ENCODE measurements at places on chromosomes 6 and 20.
A peak's percentile ranks its signal among the peaks of the same experiment; 100 is the strongest.

DNA sequence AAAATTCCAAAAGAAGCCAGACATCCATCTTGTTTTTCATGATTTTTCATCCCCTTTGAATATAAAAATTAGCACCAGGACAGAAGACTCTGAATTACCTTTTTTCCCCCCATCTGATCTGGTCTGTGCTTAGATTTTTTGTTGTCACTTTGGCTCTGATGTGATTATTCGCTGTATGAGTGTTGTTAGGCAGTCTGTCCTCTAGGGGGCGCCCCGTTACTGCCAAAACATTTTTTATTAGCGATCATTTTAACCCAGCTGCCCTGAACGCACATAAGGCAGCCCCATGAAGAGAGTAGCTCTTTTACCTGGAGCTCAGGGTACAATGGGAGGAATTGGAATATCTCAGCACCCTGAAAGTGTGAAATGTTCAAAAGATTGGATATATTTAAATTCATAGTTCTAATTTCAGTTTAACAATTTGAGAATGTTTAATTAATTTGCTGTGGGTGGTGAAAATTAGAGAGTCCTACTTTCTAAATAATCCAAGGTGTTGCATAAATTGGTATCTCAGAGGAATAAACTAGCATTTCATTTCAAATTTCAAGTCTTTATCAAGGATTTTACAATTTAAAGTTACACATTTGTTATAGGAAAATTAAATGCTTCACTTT lies 60.8 kb downstream of the PRPH2 start:
- DNase-seq: peak; percentile 74

DNA sequence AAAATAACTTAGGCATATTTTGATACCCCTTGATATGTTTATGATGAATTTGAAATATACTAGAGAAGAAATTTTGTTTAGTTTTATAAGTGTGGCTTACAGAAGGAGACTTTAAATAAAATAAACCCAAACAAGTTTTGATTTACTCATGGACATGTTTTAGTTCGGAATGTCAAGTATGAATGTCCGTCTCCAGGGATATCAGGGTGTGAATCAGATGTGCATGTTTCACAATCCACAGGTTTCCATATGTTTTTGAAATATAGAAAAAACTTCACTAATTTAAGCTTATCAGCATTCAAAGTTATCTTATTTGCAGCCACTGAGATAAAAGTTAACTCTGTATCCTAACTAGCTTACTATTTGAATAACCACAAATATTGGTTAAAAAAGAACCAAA lies 51.5 kb downstream of the PLCB1 start:
- no peak for DNase-seq

DNA sequence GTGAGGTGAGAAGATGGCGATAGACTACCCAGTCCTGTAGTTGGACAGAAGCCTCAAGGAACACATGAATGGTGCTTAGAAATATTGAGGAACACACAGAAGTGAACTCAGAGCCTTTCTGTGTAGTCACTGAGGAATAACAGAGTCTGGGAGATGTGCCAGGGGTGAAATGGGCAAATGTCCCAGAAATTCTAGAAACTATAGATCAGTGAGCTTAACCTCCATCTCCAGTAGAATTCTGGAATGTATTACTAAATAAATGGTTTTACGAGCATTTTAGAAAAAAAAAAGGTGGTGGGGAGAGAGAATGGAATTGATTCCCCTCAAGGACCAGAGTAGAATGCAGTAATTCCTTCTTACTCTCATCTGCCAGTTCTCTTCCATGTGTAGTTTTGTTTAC lies 380.0 kb downstream of the LMBRD1 start:
- no peak for DNase-seq

GRCh38 chr6:27757307-27757706 lies 154.9 kb downstream of the OR2B2 start:
- DNase-seq: peak; percentile 35

- DNase-seq: no peak
These were observed 45.1 kb downstream of the FRK start for GRCh38 chr6:116015561-116015960.

GRCh38 chr6:107555449-107555848 lies 65.5 kb downstream of the SOBP start:
- no peak for DNase-seq

- no peak for DNase-seq
These were observed 567.8 kb upstream of the ID4 start for GRCh38 chr6:19269341-19269898.

GRCh38 chr6:121222656-121223055 lies 111.6 kb downstream of the TBC1D32 start:
- no peak for DNase-seq

- no peak for DNase-seq
These were observed 10.7 kb upstream of the TGIF2 start for GRCh38 chr20:36562724-36563123.

- DNase-seq: no peak
These were observed 548 bp upstream of the BCAS4 start for GRCh38 chr20:50794181-50794845.

GRCh38 chr20:35886537-35886936 lies 67.8 kb downstream of the SCAND1 start:
- DNase-seq: no peak

DNA sequence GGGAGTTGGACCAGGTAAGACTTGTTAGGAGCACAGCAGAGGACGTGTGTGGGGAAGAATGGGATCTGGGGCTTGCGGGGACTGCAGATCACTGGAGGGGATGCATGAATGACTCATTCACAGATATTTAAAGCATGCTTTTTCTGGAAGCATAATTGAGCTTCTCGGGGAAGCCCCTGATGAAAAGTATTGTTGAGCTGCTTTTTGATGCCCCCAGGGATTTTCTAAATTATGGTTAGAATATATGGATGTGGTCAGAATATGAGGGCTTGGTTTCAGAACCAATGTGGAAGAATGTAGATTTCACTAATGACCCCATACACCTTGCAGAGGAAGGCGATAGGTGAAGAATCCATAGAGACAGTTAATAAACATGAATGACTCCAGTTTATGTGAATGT lies 36.1 kb downstream of the GMPR start:
- no peak for DNase-seq

- DNase-seq: no peak
These were observed 40.0 kb downstream of the MYLIP start for GRCh38 chr6:16168858-16169257.

GRCh38 chr20:62644802-62645496 lies 2.6 kb downstream of the SLCO4A1 start:
- DNase-seq: no peak

- DNase-seq: no peak
These were observed 85.2 kb downstream of the TNFAIP3 start for GRCh38 chr6:137952247-137952646.

- no peak for DNase-seq
These were observed 13.8 kb downstream of the RNASET2 start for GRCh38 chr6:166942393-166943168.

DNA sequence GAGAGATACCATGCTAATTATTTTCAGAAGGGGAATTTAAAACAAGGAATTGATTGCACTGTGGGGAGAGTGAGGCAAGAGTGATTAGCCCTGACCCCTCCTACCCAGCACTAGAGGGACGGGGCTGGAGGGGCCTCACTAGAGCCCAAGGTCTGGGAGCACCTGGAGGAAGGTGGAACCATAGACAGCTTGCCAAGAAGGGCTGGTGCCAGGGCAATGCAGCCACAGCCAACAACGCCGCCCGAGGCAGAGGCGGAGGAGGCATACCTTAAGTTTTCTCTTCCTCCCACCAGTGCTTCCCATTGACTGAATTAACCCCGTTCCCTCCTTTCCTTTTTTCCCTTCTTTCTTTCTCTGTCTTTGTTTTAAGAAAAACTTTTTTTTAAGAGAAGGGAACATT lies 40.0 kb downstream of the IYD start:
- DNase-seq: no peak

GRCh38 chr20:58708246-58708931 lies 15.8 kb downstream of the NPEPL1 start:
- no peak for DNase-seq

- no peak for DNase-seq
These were observed 17.4 kb upstream of the SDHAF4 start for GRCh38 chr6:70549327-70549726.

- DNase-seq: no peak
These were observed 108.2 kb downstream of the THBS2 start for GRCh38 chr6:169145496-169145895.

- DNase-seq: no peak
These were observed 130.5 kb upstream of the DTNBP1 start for GRCh38 chr6:15793288-15793687.

GRCh38 chr20:35648836-35649235 lies 15.9 kb downstream of the CPNE1 start:
- DNase-seq: no peak

GRCh38 chr20:33067806-33068205 lies 11.6 kb upstream of the BPIFB4 start:
- no peak for DNase-seq

GRCh38 chr6:37305841-37306425 lies 47.9 kb upstream of the RNF8 start:
- no peak for DNase-seq

GRCh38 chr6:2546901-2547300 lies 203.8 kb downstream of the MYLK4 start:
- no peak for DNase-seq

- DNase-seq: no peak
These were observed 162.6 kb downstream of the DNAH8 start for GRCh38 chr6:38877721-38878120.

DNA sequence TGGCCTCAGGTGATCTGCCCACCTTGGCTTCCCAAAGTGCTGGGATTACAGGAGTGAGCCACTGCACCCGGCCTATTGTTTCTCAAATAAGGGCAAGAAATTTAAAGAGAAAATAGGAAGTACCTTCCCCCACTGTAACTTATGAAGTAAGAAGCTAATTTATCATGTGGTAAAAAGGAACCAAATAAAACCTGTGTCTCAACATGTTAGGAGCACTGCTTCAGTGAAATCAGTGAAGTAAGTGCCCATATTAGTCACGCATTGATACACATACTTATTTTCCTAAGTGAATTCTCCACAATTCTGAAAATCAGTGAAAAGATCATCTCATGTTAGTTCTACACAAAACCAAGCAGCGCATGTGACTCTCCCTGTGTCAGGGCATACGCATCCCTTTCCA lies 14.2 kb upstream of the LPA start:
- no peak for DNase-seq

DNA sequence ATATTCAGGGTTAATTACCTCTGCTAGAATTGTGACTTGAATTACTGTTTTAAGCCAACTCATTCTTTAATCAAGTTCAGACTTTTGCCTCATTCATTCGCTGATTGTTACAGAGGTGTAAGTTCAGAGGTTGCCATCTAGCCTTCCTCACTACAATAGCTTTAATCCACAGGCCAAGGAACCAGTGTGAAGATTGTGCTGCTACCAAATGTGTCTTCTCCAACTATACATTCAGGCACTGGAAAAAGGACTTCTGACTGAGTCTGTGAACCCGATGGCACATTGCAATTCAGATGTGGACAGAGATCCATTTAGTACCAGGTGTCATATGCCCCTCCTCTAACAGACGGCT lies 111.2 kb upstream of the ADGRF1 start:
- no peak for DNase-seq

DNA sequence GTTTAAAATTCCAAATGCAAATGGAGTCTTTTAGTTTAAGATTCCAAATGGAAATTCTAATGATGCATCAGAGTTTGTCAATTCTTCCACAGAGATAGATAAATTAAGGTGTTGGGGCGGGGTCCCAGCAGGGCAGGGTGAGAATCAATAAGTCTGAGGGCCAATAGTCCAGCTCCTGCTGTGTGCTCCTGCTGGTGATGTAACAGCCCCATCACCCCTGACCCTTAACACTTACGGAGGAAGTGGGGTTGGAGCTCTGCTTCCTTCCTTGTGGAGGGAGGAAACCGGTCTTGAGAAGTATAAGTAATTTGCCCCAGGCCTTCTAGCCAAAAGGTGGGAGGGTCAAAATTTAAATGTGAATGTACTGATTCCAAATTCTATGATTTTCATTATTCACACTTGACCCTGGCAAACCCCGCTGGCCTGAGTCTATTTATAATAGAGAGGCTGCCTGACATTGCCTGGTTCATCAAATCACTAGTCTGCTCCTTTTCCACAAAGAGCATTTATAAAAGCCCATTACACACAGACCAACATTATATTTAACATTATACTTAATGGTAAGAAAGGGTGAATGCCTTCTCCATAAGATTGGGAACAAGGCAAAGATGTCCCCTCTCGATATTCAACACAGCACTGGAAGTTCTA lies 17.2 kb downstream of the ZBTB2 start:
- no peak for DNase-seq

- no peak for DNase-seq
These were observed 135.9 kb downstream of the KHDRBS2 start for GRCh38 chr6:62150048-62150663.

GRCh38 chr6:56297022-56297989 lies 49.9 kb upstream of the COL21A1 start:
- no peak for DNase-seq

DNA sequence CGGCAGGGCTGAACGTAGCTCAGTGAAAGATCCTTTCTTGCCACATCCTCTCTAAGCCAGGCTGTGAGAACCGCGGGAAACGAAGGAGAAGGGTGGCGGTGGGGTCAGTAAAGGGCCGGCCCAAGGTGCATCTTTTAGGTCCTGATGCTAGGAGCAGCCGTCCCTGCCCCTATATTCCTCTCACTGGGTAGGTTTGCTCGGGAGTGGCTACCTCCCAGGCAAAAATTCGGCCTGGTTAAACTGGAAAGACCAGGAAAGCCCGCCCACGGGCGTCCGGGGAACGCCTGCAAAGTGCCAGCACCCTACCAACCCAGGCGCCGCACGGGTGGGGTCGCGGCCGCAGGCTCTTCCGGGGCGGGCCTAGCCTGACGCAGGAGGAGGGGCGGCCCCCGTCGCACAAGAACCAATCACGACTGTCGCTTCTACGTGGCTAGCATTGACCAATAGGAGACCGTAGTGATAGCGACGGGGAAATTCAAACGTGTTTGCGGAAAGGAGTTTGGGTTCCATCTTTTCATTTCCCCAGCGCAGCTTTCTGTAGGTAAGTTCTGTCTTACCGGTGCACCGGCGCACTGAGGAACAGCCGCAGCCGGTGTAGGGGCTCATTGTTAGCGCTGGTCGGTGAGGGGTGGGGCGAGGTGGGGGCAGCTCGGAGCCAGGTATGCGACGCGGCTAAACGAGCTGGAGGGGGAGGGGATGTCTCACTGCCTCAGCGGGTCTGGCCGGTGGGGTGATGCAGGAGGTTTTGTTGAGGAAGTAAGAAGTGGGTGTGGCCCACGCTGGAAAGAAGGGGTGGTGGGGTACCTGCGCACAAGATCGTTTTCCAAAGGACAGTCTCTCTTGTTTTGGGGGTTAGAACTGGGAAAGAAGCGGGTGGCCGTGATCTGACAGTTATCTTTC lies at the start of gene TTK:
Gene TTK, plus strand, starts transcription at position 477 of the 900 bp plus-strand sequence. CDS start 1,195 bp downstream, outside the sequence.
- peak; percentile 85 for DNase-seq

All from stimulated activated CD4-positive, alpha-beta T cell treated with anti-CD3 and anti-CD28 coated beads, Interleukin-1b, Interleukin-23, amount 100 ng/mL, for 4 hours (primary cell).